Right kidney (tissue), 9 donors: ENCODE measurements at places on chromosomes 1 and 21.

GRCh38 chr1:63368131-63368530, 704 bp downstream of the ALG6 start:
- no peak for DNase-seq

DNA sequence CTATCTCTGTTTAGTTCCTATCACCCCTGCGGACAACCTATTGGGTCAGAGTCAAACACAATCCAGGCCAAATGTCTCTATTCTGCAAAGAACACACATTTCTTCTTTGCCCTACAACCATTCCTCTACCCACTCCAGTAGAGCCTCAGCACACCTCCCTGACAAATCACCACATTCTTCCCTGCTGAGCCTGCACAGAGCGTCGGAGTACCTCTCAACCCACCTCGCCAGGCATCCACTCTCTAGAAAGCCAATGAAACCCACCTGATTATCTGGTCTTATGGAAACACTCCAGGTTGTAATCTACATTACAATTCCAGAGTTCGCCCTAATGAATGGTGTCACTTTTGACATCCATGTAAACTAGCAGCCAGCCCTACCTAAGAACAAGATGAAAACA, 47.1 kb downstream of the RGS5 start:
- no peak for DNase-seq

GRCh38 chr1:214540324-214540723, 11.1 kb downstream of the PTPN14 start:
- DNase-seq = no peak

DNA sequence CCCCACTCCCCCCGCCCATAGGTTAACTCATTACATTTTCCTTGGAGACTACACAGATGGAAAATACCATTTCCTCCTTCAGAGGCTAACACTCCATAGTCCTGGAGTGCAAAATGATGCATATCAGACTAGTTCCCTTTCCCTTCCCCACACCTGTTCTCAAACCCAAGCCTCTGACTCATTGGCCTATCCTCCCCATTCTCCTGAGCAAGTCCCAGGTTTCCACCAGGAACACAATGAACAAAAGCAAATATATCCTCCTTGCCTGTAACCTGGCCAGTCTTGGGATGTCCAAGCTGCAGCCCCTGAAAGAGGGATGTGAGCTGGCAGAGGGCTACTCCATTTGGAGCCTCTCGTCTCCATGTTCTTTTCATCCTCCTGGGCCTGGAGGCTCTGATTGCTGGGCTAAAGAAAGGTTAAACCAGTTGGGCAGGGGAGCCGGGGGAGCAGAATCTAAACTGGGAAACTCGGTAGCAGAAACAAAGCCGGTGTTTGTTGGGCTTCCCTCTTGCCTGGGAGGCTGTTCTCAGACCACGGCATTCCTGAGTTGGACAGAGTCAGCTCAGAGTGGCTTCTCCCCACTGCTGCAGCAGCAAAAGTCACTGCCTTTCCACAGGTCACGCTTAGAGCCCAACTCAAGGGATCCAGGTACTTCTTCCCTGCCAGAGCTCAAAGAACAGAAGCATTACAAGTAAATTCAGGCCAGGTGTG, 13.9 kb downstream of the SSR2 start:
- no peak for DNase-seq

DNA sequence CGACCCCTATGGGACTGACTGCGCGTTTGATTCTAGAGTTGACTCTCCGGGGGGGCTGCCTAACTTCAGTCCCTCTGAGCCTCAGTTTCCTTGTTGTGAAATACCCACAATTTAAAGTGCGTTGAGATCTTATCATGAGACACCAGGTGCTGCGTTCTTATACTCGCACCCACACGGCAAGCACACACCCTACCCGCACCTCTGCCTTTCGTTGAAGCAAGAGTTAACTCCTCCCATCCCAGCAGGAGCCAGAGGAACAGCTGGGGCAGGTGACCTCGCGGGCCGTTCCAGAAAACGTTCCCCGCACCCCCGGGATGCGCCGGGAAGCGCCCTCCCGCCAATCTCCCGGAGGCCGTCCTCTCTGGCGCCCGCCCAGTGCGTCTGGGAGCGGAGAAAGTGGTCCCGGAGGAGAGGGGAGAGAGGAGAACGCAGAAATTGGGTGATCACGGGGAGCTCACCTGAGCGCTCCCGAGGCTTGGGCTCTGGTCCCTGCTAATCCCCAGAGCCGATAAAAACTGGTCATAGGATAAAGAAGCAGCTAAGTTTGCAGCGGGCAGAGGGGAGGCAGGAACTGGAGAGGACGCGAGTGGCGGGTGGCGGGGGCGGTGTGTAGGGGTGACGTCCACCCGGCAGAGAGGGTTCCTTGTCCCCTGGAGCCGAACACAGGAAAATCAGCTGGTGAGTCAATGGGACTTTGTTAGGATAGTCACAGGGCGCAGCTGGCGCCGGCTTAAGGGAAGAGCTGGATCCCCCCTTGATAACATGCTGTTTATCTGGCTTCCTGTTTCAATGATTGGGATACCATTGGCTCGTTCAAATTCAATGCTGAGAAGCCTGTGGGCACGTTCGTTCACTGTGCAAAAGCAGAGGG, 869 bp downstream of the NAV1 start:
- DNase-seq = peak; percentile 66

DNA sequence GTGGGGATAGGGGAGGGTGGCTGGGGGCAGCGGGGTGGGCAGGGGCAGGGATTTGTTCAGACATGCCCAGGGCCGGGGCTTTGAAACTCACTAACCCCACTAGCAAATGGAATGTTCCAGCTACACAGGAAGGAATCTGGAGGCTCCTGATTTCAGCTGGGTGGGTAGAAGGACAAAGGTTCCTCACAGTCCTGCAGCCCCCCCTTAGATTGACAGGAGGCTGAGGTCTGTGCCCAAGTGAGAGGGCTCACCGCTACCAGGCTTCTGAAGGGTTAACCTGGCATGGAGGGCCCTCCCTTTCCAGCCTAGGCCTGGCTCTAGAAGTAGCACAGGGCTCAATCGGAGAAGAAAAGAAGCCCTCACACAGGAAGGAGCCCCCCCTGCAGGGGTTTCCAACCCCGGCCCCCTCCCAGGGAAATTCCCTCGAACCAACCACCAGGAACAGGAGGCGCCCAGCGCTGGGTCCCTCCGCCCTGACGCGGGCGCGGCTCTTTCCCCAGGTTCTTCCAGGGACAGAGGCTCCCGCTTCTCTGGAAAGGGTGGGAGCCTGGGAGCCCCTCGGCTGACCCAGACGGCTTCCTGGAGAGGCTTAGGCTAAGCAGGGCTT, 3.3 kb downstream of the EPHA2 start:
- peak; percentile 71 for DNase-seq

DNA sequence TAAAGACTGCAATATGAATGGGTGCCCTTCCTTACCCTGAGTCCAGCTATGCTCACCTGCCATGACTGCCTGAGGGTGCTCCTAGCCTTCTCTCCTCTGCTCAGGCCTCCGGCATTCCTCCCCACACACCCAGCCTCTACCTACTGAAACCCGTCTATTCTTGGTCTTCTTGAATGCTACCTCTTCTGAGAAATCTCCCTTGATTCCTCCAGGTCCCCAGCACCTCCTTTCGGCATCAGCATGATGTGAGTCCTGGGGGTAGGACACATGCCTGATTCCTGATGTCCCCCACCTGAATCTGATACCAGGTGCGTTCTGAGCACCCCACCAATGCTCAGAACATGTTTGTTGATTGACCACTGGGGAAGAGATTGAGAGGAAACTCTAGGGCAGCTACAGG, 8.6 kb downstream of the LDLRAD1 start:
- no peak for DNase-seq

DNA sequence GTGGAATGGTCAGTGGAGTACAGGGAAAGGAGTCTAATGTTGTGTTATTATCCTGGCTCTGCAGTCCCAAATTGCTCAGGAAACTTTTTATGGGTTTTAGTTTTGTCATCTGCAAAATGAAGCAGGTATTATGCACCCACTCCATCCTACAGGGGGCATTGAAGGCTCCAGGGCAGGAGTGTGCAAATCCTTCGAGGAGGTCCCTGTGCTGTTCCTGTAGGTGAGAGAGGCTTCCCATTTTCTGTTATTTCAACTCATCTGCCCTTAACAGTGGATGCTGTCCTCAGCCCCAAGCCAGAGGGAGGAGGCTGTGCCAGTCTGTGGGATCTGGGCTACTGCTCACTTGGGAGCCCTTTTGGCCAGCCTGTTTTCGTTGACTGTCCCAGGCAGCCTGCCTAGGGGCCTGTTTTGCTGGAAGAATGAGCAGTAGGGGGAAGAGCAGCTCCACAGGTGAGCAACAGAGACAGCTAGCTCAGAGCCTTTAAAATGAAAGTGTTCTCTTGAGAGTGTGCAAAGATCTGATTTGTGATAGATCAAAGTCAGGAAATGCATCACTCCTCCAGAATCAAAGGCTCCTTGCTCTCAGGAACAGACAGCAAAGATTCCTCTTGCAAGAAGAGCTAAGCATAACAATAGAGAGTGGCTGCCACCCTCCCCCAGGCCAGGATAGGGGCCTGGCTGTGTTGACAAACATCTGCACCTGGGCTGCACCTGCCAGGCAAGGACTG, 317.6 kb upstream of the PROX1 start:
- DNase-seq = no peak

- DNase-seq = no peak
Observed at GRCh38 chr1:97674517-97674916, 246.3 kb downstream of the DPYD start.

DNA sequence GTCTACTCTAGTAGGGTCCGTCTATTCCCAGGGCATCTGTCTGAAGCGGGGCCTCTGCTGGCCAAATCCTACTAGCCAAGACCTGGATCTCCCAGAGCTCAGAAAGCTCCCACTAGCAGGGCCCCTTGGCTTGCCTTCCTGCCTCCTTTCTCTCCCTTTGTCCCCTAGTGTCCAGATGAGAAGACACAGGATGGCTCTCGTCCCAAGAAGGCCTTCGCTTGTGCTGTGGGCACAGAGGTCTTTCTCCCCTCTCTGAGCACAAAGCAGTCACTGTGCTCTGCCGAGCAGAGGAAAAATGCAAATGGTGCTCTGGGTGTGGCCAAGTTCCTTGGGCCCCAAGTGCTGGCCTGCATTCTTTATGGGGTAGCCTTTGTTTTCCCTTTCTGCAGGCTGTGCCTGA, 13.0 kb upstream of the GPR137B start:
- no peak for DNase-seq

- no peak for DNase-seq
Observed at GRCh38 chr21:39029086-39029755, 154.0 kb downstream of the PSMG1 start.

- peak; percentile 68 for DNase-seq
Observed at GRCh38 chr1:43558346-43558841, 27.7 kb downstream of the PTPRF start.

DNA sequence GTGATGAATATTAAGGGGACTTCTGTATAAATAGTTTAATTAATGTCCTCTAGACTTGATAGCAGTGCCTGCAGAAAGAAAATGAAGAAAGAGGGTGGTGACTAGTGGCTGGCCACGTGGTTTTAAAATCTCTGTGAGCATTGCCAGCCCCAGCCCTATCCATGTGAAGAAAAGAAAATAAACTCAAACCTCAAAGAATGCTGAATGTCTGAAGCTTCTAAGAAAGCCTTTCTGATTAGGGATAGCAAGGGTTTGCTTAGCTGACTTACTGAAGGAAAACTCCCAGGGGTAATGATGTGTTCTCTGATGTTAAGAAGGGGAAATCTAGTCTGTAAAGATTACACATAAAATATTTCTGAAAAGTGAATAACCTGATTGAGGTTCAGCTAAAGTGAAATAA, 31.8 kb downstream of the ADGRL2 start:
- no peak for DNase-seq

DNA sequence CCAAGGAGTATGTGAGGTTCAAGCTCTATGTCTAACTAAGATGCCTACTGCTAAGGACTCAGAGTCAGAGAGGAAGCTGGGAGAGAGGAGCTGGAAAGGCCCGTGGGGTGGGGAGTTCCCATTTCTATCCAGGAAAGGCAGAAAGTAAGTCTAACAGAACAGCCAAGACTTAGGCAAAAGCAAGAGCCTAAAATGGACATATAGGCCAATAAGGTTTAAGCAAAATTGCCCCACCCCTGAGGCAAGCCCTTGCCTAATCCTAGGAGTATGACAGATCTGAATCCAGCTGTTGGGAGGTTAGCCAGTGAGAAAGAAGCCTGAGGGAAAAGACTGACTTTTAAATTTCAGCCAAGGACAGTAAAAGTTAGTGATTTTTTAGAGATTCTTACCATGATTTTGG, 1.6 kb upstream of the KLHDC9 start:
- no peak for DNase-seq

GRCh38 chr1:236027104-236027503, 37.8 kb downstream of the NID1 start:
- no peak for DNase-seq

- no peak for DNase-seq
Observed at GRCh38 chr1:243968413-243968812, 82.7 kb upstream of the ZBTB18 start.

GRCh38 chr1:21249940-21250493, 40.2 kb downstream of the ECE1 start:
- no peak for DNase-seq

- DNase-seq = no peak
Observed at GRCh38 chr1:113451710-113452109, 61.4 kb downstream of the MAGI3 start.

DNA sequence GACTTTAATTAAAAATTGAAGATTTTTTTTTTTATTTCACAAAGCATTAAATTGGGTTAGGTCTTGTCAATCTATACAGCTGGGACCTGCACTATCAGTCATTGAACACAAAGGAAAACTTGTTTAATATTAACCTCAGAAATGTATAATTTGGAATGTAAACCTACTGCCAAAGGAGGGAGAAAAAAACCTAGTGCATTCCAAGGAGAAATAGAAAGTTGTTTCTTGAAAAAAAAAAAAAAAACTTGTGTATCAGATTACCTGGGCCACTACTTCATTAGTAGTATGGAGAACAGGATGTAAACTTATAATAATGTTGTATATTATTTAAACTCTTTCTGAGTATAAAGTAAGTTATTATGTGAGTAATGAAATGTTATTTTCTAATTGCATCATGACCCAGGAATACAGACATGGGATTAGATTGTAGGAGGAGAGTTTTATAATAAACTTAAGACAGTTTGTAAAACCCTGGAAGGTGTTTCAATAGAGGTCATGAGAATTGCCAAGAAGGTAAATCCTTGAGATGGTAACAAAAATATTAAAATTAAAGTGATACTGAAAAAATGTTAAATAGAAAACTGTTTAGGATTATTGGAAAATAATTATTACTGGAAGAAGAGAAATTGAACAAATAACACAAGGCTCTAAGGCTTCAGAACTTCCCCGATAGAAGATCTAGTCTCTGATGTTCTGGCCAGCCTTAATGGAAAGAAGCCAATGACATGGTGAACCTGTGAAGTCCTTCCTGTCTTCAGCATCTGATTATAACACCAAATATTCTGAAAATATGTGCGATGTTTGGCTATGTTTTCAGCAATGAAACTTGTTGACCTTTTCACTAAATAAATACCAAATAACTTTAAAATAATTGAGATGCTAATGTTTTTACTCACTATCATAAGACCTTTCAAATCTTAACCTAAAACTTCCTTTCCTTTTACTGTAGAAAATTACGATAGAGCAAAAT, 412.8 kb upstream of the LYPLAL1 start:
- no peak for DNase-seq

- no peak for DNase-seq
Observed at GRCh38 chr1:26028490-26028980, 7.0 kb downstream of the EXTL1 start.

GRCh38 chr1:163196449-163196787, 6.3 kb downstream of the RGS5 start:
- no peak for DNase-seq
